ENCODE measurements at places on chromosomes 3 and 15.

DNA sequence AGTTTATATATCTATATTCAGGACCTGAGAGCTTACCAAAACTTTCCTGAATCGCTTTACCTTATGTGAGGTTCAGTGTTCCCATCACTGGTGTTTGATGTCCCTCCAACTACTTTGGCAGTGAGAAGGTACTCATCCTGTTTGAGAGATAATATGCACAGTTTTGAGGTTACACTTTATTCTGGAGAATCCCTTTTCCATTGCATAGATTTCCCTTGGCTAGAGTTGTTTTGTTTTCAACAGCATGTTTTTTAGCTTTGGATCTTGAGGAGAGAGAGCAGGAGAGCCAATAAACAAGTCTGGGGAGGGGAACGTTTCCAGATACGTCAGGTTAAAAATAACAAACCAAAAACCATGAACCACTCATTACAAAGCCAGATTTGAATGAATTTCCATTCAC is 33.6 kb downstream of the CD200 start:
- no peak for DNase-seq

DNA sequence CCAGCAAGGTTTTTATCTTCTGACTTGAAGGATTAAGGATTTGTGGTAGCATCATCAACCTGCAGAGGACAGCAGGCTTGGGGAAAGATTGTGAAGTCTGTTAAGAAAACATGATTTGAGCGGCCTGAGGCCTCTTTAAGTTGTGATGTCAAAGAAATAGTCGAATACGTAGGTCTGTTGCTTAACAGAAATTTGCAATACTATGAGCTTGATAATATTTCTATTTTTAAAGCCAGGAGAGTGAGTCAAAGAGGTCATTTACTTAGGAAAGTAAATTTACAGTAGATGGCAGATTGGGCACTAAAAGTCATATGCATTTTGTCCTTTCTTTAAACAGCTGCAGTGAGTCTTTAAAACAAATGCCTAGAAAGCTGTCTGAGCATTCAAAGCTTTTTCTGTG is 336.3 kb downstream of the DIPK2A start:
- no peak for DNase-seq

GRCh38 chr3:35200056-35200455 is 439.3 kb upstream of the ARPP21 start:
- DNase-seq = no peak

DNA sequence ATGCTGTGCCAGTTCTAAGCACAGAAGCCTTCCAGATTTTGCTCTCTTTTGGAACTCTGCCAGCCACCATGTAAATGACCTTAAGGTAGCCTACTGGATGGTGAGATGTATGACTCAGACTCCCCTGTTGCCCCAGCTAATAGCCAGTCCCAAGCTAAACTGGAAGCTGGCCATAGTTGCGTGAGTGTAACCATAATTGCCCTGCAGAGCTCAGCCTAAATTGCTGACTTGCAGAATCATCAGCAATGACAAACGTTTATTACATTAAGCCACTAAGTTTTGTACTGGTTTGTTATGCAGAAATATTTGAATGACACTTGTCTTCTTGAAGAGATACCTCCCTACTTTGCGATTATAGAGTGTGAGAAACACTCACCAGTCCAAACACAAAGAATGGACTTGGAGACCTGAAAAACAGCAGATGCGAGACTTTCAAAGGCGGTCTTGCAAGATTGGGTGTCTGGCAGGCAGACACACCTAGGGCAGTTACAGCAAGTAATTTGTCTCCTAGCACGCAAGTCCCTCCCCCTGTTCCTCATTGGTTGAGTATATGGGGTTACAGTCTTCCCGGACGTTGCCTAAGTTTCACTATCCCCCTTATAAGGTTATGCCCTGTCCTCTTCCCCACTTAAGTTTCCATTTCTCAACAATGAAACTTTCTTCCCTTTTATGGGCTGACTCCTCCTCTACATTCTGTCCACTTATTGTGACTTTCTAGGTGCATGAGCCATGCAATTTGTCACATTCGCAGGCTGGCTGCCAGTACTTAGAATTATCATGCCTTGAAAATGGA is 83.6 kb upstream of the XCR1 start:
- DNase-seq = peak; percentile 48

DNA sequence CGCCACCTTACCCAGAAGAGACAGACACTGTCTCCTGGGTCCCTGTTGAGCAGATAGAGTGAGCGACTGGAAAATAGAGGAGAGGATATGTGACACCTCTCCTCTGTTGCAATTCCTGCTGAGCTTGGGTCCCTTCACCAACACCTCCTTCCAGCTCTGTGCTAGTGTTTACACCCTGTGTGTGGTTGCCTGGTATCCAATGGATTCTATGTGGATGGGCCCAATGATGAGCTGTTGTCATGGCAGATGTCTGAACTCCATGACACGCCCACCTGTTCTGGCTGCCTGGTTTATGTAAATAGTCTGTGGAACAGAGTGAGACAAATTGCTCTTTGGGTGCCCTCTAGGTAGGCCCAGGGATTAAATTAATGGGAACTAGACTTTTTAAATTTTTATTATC is 23.7 kb downstream of the RBM5 start:
- no peak for DNase-seq

All from heart left ventricle (tissue), 16 donors.